Amniotic stem cell (primary cell): ENCODE measurements at places on chromosomes 12 and 14.
A peak's percentile ranks its signal among the peaks of the same experiment; 100 is the strongest.

DNA sequence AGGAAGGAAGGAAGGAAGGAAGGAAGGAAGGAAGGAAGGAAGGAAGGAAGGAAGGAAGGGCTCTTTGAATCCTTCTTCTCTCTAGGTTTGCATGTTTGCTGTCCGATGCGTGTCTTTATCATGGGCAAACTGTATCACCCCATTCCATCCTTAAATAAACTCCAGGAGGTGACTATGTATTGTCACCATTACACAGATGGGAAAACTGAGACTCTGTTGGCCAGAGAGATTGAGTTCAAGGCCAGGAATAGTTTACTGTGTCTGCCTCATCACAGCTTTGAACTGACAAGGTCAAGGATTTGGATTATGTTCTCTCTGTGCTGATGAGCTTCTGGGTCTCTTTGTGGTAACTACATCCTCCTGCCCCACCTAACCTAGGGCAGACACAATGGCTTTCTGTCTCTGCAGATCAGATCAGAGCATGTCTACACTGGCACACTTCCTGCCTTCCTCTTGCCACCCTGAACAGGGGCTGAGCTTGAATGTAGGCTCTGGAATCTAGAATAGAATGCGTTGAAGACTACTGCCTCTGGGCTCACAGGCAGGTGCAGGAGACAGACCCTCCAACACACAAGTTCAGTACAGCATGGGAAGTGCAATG is 78.9 kb upstream of the MAP1LC3B2 start:
- no peak for DNase-seq

GRCh38 chr12:52581066-52581465 is 7.4 kb upstream of the KRT74 start:
- no peak for DNase-seq

GRCh38 chr12:100337299-100337698 is 19.6 kb upstream of the SLC17A8 start:
- DNase-seq = no peak

DNA sequence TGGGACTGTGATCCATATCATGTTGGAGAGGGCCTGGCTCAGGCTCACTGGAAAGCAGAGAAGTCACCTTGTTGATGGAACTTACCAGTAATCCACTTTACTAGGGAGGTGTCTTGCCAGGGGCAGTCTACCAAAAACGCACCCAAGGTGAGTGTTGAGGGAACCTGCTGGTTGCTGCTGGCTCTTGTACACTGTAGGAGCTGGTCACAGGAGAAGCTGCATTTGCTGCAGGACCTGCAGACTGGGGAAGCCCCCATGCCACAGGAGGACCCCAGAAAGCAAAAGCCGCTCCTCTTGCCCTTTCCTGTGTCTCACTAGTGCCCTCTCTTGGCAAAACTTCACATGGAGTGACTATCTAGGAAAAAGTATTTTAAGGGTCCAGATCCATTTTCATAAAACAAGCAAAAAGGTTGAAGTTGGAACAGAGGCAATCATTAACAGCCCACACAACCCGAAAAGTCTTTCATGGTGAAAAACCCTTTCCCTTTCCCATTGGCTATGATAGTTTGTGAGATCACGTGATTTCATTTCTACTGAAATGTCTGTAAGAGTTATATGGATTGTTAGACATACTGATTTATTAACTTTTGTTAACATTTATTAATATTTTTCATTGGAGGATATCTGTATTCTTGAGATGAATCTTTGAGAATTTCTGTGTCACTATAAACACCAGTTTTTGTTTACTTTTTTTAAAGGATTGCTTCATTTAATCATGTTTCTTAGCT is 59.2 kb downstream of the RASSF8 start:
- no peak for DNase-seq

DNA sequence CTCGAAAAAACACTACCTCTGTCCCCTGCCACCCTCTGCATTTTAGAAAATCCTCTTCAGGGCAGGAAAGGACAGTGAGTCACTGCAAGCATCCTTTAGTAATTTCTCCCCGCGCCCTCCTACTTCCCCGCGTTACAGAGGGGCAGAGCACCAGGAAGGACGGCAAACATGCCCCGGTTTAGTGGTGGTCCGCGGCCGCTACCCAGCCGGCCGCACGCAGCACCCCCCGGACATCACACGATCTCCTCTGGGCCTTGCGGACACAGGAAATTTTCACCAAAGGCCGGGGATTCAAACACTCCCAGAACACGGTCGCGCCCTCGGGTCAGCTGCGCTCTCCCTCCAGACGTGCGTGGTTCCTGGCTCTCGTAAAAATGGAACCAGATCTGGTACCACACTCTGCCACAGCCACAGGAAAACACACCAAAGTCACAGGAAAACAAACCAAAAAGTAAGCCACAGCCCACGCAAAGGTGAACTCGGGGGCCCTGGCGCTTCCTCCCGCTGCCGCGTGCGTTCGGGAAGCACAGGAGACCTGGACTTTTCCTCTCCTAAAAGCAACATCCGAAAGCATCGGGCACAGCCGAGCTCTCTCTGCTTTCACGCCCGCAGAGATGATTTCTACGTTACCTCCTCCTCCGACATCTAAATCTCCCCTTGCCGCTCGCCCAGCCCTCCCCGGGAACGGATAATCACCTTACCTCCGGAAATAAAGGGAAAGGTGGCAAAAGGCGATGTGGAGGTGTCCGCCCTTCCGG is 839 bp downstream of the SLC38A1 start:
- no peak for DNase-seq

DNA sequence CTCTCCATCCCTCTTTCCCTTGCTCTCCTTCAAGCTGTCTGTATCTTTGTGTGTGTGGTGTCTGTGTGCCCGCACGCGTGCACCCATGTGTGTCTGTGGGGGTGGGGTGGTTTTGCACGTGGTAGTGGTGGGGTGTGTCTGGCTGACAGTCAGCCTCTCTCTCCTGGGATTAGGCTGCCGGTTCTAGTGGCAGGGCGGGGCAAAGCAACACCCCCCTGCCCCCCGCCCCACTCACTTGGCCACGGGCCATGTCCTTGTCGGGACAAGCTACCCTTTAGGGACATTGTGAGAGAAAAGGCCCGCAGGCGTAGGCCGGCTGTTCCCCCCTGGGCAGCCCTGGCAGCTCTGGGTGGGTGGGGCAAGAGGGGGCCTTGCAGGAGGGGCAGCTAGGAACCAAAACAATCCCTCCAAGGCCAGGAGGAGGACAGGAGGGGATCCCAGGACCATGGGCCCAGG is 182.6 kb downstream of the ALG10 start:
- DNase-seq = no peak

DNA sequence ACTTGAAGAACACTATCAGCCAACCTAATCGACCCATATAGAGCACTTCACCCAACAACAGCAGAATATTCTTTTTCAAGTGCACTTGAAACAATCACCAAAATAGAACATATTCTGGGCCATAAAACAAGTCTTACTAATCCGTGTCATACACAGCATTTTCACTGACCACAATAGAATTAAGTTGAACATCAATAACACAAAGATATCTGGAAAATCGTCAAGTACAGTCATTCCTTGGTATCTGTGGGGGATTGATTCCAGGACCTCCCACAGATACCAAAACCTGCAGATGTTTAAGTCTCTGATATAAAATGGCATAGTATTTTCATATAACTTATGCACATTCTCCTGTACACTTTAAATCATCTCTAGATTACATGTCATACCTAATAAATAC is 295.7 kb downstream of the BCL11B start:
- no peak for DNase-seq

GRCh38 chr12:116524311-116524710 is 34.9 kb upstream of the MAP1LC3B2 start:
- no peak for DNase-seq

GRCh38 chr12:97637770-97638169 is 175.2 kb downstream of the RMST start:
- no peak for DNase-seq

DNA sequence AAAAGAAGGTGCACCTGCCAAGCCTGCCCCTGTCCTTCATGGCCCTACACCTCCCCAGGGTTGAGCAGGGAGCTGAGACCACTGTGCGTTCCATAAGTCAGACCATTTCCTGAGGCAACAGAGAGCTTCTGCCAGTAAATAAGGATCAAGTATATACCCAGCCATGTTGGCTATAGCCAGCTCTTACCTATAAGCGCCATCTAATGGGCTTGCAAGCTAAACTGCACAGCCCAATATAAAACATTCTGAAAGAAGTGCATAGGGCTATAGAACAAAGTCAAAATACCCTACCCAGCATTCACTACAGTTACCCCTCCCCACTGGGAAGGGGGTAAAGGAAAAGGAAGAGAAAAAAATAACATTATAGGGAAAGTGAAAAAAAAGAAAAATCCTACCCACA is 59.3 kb upstream of the SCAF11 start:
- DNase-seq = no peak

DNA sequence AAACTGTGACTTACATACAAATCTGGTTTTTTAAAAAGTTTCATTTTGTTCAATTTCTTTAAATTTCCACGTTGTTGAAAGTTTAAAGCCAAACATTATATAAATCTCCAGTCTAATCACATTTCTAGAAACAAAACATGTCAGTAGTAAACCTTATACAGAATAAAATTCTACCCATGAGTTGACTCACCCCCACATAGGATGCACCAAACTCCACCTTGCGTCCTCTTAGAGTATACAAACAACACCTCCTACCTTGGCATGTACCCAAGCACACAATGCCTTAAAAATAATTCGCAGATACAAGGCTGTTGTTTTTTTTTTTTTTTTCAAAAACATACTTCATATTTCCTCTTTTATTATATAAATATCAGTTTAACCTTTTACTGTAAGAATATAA is 3.3 kb downstream of the FBXL14 start:
- DNase-seq = no peak

GRCh38 chr12:6951551-6952120 is 480 bp downstream of the PTPN6 start:
- DNase-seq = no peak

- DNase-seq = no peak
These were observed 113.6 kb upstream of the SLC35F4 start for GRCh38 chr14:57979376-57980048.

- no peak for DNase-seq
These were observed 90.9 kb downstream of the RIMBP2 start for GRCh38 chr12:130625201-130625600.

DNA sequence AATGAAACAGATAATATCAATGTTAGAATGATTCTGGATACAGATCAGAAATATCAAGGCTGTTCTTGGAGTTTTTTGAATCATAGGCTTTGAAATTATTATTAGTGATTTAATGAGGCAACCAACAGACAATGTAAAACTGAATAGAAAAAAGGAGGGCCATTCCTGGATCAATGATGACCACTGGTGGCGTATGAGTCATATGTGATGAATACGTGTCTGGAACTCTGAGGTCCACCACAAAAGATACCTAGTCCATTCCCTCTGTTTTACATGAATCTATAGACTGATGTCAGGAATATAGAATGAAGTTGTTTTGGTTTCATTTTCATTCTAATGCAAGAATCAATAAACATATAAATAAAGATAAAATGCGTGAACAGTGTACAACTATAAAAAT is 78.3 kb upstream of the RTL1 start:
- DNase-seq = no peak

GRCh38 chr14:61392297-61392696 is 70.9 kb downstream of the PRKCH start:
- DNase-seq = no peak

- DNase-seq = no peak
These were observed 70.0 kb downstream of the PPP2R5E start for GRCh38 chr14:63472986-63473788.

DNA sequence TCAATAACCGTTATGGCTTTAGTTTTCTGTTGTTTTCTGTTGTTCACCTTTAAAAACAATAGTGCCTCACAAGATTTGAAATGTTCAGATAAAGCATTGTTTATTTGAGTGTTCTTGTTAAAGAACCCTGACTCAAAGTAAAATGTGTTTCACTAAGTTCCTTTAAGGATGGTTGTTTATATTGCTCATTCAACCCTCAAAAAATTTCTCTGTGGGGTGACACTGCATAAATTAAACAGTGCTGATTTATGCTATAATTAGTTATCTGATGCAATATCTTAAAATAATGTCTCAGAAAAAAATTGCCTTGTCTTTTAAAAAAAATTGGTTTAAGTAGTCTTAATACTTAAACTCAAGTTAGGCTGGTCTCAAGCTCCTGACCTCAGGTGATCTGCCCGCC is 775.1 kb downstream of the FLRT2 start:
- DNase-seq = no peak

- peak; percentile 12 for DNase-seq
These were observed 157.4 kb upstream of the FOXG1 start for GRCh38 chr14:28608851-28609828.

- no peak for DNase-seq
These were observed 5.0 kb upstream of the E2F7 start for GRCh38 chr12:77070382-77070781.

DNA sequence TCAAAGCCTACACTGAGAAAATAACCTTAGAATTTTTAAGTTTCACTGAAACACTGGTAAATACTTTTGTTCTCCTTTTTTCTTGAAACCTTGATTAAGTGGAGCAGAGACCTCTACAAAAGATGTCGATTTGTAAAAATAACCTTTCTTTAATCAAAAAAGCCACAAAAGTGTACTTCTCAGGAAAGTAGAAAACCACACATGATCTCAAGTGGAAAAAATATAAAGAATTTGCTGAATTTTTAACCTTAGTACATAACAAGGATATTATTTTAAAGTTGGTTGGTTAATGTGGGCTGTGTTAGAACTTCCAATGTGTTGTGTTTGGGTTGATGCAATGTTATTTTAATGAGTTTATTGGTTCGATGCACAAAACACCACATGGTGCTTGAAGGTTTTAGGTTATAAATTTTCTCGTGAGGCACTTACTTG is 8.6 kb downstream of the LGR5 start:
- DNase-seq = no peak

DNA sequence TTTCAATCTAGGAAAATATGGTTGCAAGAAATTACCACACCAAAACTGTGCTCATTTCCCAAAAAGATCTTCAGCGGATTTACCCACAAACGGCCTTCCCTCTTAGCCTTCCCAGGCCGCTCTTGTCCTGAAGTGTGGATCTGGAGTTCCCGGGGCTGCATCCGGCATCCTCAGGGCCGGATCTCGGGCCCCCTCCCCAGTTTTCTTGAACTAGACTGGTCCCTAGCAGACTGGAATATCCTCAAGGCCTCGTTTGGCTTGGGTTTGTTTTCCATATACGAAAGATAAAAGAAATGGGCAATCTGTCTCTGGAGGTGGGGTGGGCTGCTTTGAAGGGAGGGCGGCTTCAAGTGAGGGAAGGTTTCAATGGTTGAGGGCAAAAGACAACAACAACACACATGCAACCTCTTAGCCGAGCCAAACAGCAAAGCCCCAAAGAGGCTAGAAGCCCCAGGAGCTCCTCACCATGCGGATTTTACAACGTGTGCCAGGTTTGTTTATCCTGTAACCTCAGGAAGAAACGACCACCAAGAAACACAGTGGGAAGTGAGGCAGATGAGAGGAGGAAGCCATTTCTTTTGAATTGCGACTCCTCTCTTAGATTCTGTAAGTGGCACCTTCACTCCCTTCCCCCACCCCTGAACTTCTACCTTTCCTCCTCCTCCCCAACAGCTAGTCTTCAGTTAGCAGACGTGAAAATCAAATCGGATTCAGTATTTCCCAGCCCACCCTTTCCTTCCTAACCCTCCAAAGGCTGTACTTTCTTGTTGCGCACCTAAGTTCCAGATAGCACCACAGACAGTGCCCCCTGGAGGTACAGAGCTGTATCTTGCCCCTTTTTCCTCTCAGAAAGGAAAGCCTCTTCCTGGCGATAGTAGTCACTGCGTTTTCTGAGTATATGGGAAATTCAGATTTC is 2.6 kb downstream of the MYF6 start:
- DNase-seq = no peak

- DNase-seq = no peak
These were observed 211.6 kb downstream of the SLC6A15 start for GRCh38 chr12:84701041-84701440.

- no peak for DNase-seq
These were observed 49.7 kb downstream of the TSPAN11 start for GRCh38 chr12:30976206-30976605.

- DNase-seq = no peak
These were observed 15.3 kb downstream of the CCDC88C start for GRCh38 chr14:91402348-91402747.
